Sigmoid colon (tissue), 7 donors: ENCODE measurements at places on chromosomes 2 and 18. TPM values are rescaled to one million over a fixed set of nuclear protein-coding genes. Genes with fewer than 3 reads are reported as not detected.

The RNF152 gene
- 7.1 TPM for total RNA-seq

The KCNG2 gene
- 0.41 TPM for total RNA-seq

The CDH7 gene
- total RNA-seq, result not detected

The RNF144A gene
- total RNA-seq, result 5.7 TPM

- H3K4me1 ChIP-seq, result peaks cover 17% of the 10 kb centered on the region
- H3K36me3 ChIP-seq, result no peaks in the 10 kb centered on the region
- no peaks in the 10 kb centered on the region for H3K27me3 ChIP-seq
- no peak overlapping the region for H3K4me3 ChIP-seq
Measured at GRCh38 chr2:216575465-216575864, 57.8 kb upstream of the IGFBP2 start.

The MFF gene
- 109 TPM for total RNA-seq

DNA sequence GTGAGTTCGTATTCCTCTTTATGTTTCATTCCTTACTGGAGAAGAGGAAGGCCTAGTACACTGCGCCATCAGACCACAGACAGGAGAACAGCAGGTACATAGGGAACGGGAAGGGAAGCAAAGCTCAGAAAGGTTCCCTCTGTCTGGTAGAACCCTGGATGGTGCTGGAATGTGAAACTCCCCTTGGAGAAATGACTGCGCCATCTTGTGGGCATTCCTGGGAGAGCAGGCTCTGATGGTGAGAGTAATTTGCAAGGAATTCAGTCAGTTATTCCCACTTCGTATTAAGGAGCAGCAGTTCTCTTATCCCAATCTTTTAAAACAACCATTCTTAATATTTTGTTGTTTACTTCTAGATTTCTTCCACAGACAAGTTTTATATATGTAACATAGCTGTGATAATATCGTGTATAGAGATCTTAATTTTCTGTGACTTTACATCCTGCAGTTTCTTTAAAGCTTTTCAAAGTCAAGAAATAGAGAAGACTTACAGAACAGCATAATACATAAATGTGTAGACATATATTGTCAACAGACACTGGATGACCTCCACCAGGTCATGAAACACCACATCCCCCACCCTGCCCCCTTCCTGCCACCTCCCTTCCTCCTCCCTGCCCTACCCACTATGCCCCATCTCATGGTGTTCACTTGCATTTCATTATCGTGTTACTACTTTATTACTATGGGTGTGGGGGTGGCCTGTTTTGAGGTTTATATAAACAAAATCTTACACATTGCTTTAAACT, 83.9 kb downstream of the ARHGEF4 start:
- no peaks in the 10 kb centered on the region for H3K36me3 ChIP-seq
- no peak overlapping the region for H3K4me3 ChIP-seq
- no peak for DNase-seq
- H3K27me3 ChIP-seq, result peaks cover 11% of the 10 kb centered on the region

- no peak for DNase-seq
- no peak overlapping the region for H3K4me3 ChIP-seq
- H3K36me3 ChIP-seq, result no peaks in the 10 kb centered on the region
Measured at GRCh38 chr2:48227617-48228344, 302.2 kb upstream of the STON1 start.

- H3K4me3 ChIP-seq, result no peak overlapping the region
- no peaks in the 10 kb centered on the region for H3K36me3 ChIP-seq
- H3K27me3 ChIP-seq, result no peaks in the 10 kb centered on the region
Measured at GRCh38 chr2:198757069-198757468, 700.7 kb downstream of the SATB2 start.

GRCh38 chr2:38407111-38407682, 30.1 kb upstream of the ATL2 start:
- H3K36me3 ChIP-seq, result no peaks in the 10 kb centered on the region
- H3K4me3 ChIP-seq, result no peak overlapping the region
- peak overlapping the region; percentile 56 for H3K27ac ChIP-seq
- no peak for DNase-seq
- peaks cover 35% of the 10 kb centered on the region for H3K4me1 ChIP-seq

DNA sequence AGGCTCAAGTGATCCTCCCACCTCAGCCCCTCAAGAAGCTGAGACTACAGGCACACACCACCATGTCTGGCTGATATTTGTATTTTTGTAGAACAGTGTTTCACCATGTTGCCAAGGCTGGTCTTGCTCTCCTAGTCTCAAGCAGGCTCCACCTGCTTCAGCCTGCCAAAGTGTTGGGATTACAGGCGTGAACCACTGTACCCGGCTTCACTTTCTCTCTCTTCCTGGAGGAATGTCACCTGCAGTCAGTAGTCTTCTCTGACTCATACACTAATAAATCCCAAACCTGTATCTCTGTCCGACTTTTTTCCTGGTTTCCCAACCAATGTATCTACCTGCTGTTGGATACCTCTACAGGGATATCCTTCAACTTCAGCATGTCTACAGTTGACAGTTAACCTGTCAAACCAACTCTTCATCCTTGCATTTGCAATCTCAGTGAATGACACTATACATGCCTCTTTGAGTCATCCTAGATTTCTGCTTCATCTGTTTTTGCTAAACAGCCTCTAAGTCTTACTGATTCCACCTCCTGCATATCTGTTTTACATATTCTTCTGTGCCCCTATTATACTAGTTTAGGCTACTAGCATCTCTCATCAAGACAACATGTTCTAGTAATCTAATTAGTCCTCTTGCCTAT, 54.5 kb downstream of the RBBP8 start:
- H3K4me1 ChIP-seq, result no peaks in the 10 kb centered on the region
- no peak overlapping the region for H3K4me3 ChIP-seq
- H3K27me3 ChIP-seq, result no peaks in the 10 kb centered on the region
- H3K27ac ChIP-seq, result no peak overlapping the region

GRCh38 chr18:68427951-68428401, 286.9 kb downstream of the TMX3 start:
- no peak for DNase-seq
- no peak overlapping the region for H3K27ac ChIP-seq
- no peaks in the 10 kb centered on the region for H3K36me3 ChIP-seq
- H3K4me1 ChIP-seq, result peaks cover 5% of the 10 kb centered on the region
- H3K27me3 ChIP-seq, result no peaks in the 10 kb centered on the region

DNA sequence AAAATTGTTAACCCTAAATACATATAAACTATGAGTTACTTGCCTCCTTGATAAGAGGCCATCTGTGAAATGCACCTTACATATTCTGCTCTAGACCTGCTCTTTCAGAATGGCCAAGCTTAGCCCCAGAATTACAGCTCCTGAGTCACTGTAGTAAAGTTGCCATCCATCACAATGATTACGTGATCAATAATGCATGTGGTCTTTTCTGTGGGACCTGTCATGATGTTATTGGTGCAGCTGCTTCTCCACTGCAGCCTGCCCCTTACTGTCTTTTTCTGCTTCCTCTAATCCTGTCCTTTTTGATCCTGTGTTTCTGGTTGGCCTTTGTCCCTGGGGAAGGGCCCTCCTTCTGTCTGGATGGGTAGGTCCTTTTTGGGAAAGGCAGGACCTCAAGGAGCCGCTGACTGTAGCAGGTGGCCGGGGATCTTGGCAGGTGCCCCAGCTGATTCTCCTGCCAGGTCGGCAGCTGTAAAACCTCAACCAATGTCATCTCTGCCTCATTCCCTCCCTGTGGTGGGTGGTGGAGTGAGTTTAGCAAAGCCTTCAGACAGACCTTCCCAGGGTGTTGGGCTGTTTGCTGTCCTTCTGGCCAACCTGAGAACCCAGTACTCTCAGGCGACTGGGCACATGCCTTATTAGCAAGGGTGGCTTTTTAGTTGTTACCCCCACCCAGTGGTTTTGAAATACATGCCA, 126.2 kb upstream of the EML6 start:
- DNase-seq, result peak; percentile 90
- H3K27me3 ChIP-seq, result no peaks in the 10 kb centered on the region
- peaks cover 69% of the 10 kb centered on the region for H3K4me1 ChIP-seq
- H3K4me3 ChIP-seq, result no peak overlapping the region
- H3K27ac ChIP-seq, result peak overlapping the region; percentile 69
- H3K36me3 ChIP-seq, result peaks cover 7% of the 10 kb centered on the region

The SERPINB2 gene
- not detected for total RNA-seq

GRCh38 chr2:134782792-134783191, 55.6 kb upstream of the ACMSD start:
- H3K36me3 ChIP-seq, result no peaks in the 10 kb centered on the region
- no peak overlapping the region for H3K4me3 ChIP-seq
- no peak for DNase-seq
- H3K4me1 ChIP-seq, result no peaks in the 10 kb centered on the region

DNA sequence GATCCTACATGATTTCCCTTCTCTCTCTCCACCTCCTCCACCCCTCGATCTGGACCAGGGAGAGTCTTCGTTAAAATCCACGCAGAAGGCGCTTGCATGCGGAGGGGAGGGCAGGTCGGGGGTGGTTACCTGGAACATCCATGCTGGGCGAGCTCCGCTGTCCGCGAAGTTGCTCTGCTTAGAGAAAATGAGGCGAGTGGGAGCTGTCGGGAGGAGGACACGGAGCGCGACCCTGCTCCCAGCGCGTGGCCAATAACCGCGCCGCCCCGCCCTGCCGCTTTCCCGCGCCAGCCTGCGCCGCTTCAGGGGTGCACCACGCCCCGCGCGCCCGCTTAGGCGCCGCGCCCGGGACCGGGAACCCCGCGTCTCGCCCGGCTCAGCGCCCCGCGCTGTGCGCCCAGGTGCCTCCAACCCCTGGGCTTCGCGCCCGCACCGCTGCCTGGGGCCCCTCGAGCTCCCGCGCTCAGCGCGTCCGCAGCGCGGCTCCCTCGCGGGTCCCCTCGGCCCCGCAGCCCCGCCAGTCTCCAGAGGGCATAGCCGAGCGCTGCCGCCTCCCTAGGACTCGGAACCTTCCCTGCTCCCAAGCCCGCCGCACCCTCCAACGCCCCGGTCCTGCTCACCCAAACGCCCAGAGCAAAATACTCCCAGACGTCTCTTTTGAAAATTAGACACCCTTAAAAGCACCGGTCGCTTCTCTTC, 636 bp downstream of the CBLN2 start:
- H3K27me3 ChIP-seq, result peaks cover 73% of the 10 kb centered on the region
- H3K4me3 ChIP-seq, result no peak overlapping the region
- H3K27ac ChIP-seq, result no peak overlapping the region
- DNase-seq, result no peak
- H3K4me1 ChIP-seq, result no peaks in the 10 kb centered on the region
- H3K36me3 ChIP-seq, result no peaks in the 10 kb centered on the region

The CRIM1 gene
- 57.4 TPM for total RNA-seq

GRCh38 chr2:32825291-32825712, 121.5 kb upstream of the LTBP1 start:
- H3K36me3 ChIP-seq, result no peaks in the 10 kb centered on the region
- H3K27ac ChIP-seq, result no peak overlapping the region

- H3K27ac ChIP-seq, result peak overlapping the region; percentile 39
- no peak overlapping the region for H3K4me3 ChIP-seq
- H3K4me1 ChIP-seq, result peaks cover 32% of the 10 kb centered on the region
- no peaks in the 10 kb centered on the region for H3K27me3 ChIP-seq
- no peaks in the 10 kb centered on the region for H3K36me3 ChIP-seq
Measured at GRCh38 chr2:31319406-31320175, 85.6 kb downstream of the EHD3 start.

- no peak for DNase-seq
- no peak overlapping the region for H3K4me3 ChIP-seq
Measured at GRCh38 chr2:127089478-127090235, 17.3 kb downstream of the BIN1 start.

DNA sequence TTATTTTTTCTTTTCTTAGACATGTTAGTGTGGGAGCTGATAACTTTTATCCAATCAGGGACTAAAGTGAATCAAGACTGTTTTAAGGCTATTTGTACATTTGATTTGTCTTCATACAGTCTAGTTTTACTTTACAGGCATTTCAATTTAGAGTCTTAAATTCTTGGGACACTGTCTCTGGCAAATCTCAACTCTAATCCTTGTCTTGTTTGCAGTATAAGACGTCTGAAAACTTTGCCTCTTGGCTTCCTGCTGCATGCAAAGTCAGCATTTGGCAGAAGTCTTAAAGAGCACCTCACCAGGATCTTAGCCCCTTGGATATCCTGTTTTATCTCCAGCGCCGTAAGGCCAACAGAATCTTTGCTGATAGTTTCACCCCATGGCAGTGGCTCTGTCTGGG, 30.3 kb downstream of the SPOPL start:
- H3K4me3 ChIP-seq, result no peak overlapping the region
- H3K36me3 ChIP-seq, result no peaks in the 10 kb centered on the region
- no peaks in the 10 kb centered on the region for H3K27me3 ChIP-seq
- H3K27ac ChIP-seq, result no peak overlapping the region

The BOK gene
- total RNA-seq, result 80.2 TPM

DNA sequence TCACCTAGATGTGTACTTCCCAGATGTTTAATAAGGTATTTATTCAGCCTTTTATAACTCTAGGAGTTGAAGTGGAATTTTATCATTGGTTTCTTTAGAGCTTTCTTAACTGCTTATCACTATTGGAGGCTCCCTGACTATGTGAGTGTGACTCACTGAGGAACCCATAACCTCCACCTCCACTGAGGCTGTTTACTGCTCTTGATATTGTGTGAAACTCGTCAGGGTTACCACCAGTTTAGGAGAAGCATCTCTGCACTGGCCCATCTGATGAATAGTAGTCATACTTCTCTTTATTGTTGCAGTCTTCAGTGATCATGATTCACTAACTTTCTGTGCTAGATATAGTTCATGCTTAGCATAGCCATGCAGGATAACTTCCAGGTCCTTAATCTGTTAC, 79.6 kb upstream of the UBXN4 start:
- no peaks in the 10 kb centered on the region for H3K36me3 ChIP-seq
- H3K4me3 ChIP-seq, result no peak overlapping the region

GRCh38 chr2:1744446-1745170, at the start of gene PXDN:
TSS of gene PXDN (minus strand) at chr2:1744515. CDS start at chr2:1744455, 60 bp downstream.
- peak within 1 kb of the TSS; percentile 67 for H3K4me3 ChIP-seq
- no peaks in the 10 kb centered on the region for H3K36me3 ChIP-seq

- no peaks in the 10 kb centered on the region for H3K4me1 ChIP-seq
- H3K4me3 ChIP-seq, result no peak overlapping the region
- no peaks in the 10 kb centered on the region for H3K36me3 ChIP-seq
- no peak for DNase-seq
- no peaks in the 10 kb centered on the region for H3K27me3 ChIP-seq
Measured at GRCh38 chr2:85956646-85957039, 67.9 kb upstream of the ST3GAL5 start.

The CXCR1 gene
- total RNA-seq, result not detected

GRCh38 chr18:7789856-7790552, 222.9 kb downstream of the PTPRM start:
- no peaks in the 10 kb centered on the region for H3K4me1 ChIP-seq
- H3K36me3 ChIP-seq, result no peaks in the 10 kb centered on the region
- no peak overlapping the region for H3K4me3 ChIP-seq

GRCh38 chr2:241706537-241706936, 4.7 kb downstream of the ING5 start:
- no peak for DNase-seq
- H3K4me1 ChIP-seq, result peaks cover 13% of the 10 kb centered on the region
- peaks cover 72% of the 10 kb centered on the region for H3K36me3 ChIP-seq

- H3K4me1 ChIP-seq, result no peaks in the 10 kb centered on the region
- no peak for DNase-seq
- H3K27me3 ChIP-seq, result no peaks in the 10 kb centered on the region
Measured at GRCh38 chr2:48272199-48272598, 257.8 kb upstream of the STON1 start.

- H3K4me1 ChIP-seq, result no peaks in the 10 kb centered on the region
- H3K27me3 ChIP-seq, result no peaks in the 10 kb centered on the region
- H3K36me3 ChIP-seq, result no peaks in the 10 kb centered on the region
Measured at GRCh38 chr2:216944733-216945132, 84.9 kb upstream of the TNP1 start.

GRCh38 chr2:12261986-12262680, 454.6 kb upstream of the TRIB2 start:
- H3K27ac ChIP-seq, result no peak overlapping the region
- no peak overlapping the region for H3K4me3 ChIP-seq
- no peaks in the 10 kb centered on the region for H3K27me3 ChIP-seq
- no peaks in the 10 kb centered on the region for H3K4me1 ChIP-seq
- H3K36me3 ChIP-seq, result no peaks in the 10 kb centered on the region

The UGT1A10 gene
- total RNA-seq, result not detected

The FNDC4 gene
- total RNA-seq, result 6.8 TPM

The RFX8 gene
- total RNA-seq, result not detected
